ENCODE measurements at places on chromosomes 12 and 14. TPM values are rescaled to one million over a fixed set of nuclear protein-coding genes. Genes with fewer than 3 reads are reported as not detected.

Gene ACSM4
- total RNA-seq: not detected

Gene NRIP2
- 0.88 TPM for total RNA-seq

Gene BIN2
- total RNA-seq: 1.3 TPM

Gene PIWIL1
- 0.67 TPM for total RNA-seq

Gene SLC39A5
- total RNA-seq: not detected

Gene CD27
- 3.0 TPM for total RNA-seq

Gene AMDHD1
- not detected for total RNA-seq

Gene BDKRB1
- total RNA-seq: 0.78 TPM

Gene BCL2L2
- 43.0 TPM for total RNA-seq

Gene PPM1A
- 65.8 TPM for total RNA-seq

Gene HEATR5A
- 42.8 TPM for total RNA-seq

Gene LBHD2
- total RNA-seq: not detected

Gene KRT4
- total RNA-seq: 0.29 TPM

Gene CISTR
- total RNA-seq: not detected

Gene KERA
- not detected for total RNA-seq

Gene NID2
- total RNA-seq: 131 TPM

Gene AACS
- total RNA-seq: 24.0 TPM

Gene ACRBP
- total RNA-seq: 11.2 TPM

Gene C3AR1
- 4.4 TPM for total RNA-seq

Gene COX8C
- total RNA-seq: not detected

Gene IFNG
- not detected for total RNA-seq

Gene SDR9C7
- total RNA-seq: not detected

Gene TRPV4
- total RNA-seq: 1.3 TPM

Gene CD4
- 3.5 TPM for total RNA-seq

Gene SMIM41
- not detected for total RNA-seq

Gene RNASE3
- not detected for total RNA-seq

Gene CLEC1B
- not detected for total RNA-seq

Gene MYBPC1
- total RNA-seq: 1.6 TPM

Gene MGST1
- total RNA-seq: 622 TPM

Gene STAB2
- 6.5 TPM for total RNA-seq

Gene HVCN1
- 4.5 TPM for total RNA-seq

Measured in thyroid gland (tissue), 4 donors.